T-helper 2 cell treated with Interferon-gamma antibody and Interleukin-4, amounts not matched to agents 100 ng/mL and 5 ng/mL, for 36 hours (primary cell): ENCODE measurements at places on chromosomes 13 and 19. TPM values are rescaled to one million over a fixed set of nuclear protein-coding genes. Genes with fewer than 3 reads are reported as not detected.

WDR88 gene
- not detected in 2 replicates for total RNA-seq

CACNG6 gene
- total RNA-seq: not detected in 2 replicates

FBL gene
- total RNA-seq: 375 and 397 TPM in 2 replicates

ZNF850 gene
- 5.6 and 5.9 TPM in 2 replicates for total RNA-seq

CD70 gene
- total RNA-seq: 30.1 and 32.8 TPM in 2 replicates

PRMT1 gene
- 173 and 187 TPM in 2 replicates for total RNA-seq

PRSS57 gene
- not detected in 2 replicates for total RNA-seq

IGSF23 gene
- not detected in 2 replicates for total RNA-seq

CPB2 gene
- total RNA-seq: not detected in 2 replicates

SPACA7 gene
- total RNA-seq: not detected in 2 replicates

ZNF574 gene
- 14.2 and 14.6 TPM in 2 replicates for total RNA-seq

TEAD2 gene
- not detected in 2 replicates for total RNA-seq

JUNB gene
- 101 and 105 TPM in 2 replicates for total RNA-seq

ZNF540 gene
- 0.41 and 0.64 TPM in 2 replicates for total RNA-seq

ZNF66 gene
- 12.1 and 14.0 TPM in 2 replicates for total RNA-seq

SBK2 gene
- not detected in 2 replicates for total RNA-seq

RFXAP gene
- total RNA-seq: 14.7 and 16.5 TPM in 2 replicates

GIPC3 gene
- 0.41 and 0.48 TPM in 2 replicates for total RNA-seq

RTBDN gene
- total RNA-seq: not detected in 2 replicates

LRRC8E gene
- total RNA-seq: not detected in 2 replicates

CAMSAP3 gene
- 0.11 and 0.16 TPM in 2 replicates for total RNA-seq

TNFSF13B gene
- total RNA-seq: 4.7 and 5.9 TPM in 2 replicates

SPACA4 gene
- total RNA-seq: not detected in 2 replicates

NLRP11 gene
- total RNA-seq: not detected in 2 replicates

SUGT1 gene
- 50.3 and 53.3 TPM in 2 replicates for total RNA-seq

GARIN5A gene
- 0.23 and 0.36 TPM in 2 replicates for total RNA-seq

RPS16 gene
- 2,392 and 2,430 TPM in 2 replicates for total RNA-seq

ZNF284 gene
- total RNA-seq: 1.4 and 2.0 TPM in 2 replicates

JUND gene
- total RNA-seq: 292 and 308 TPM in 2 replicates

LYPD5 gene
- total RNA-seq: 0.45 and 0.57 TPM in 2 replicates

PGLYRP1 gene
- not detected in 2 replicates for total RNA-seq

ZNF525 gene
- total RNA-seq: 14.1 and 15.1 TPM in 2 replicates

ATP7B gene
- total RNA-seq: 0.84 and 1.9 TPM in 2 replicates

DAPK3 gene
- total RNA-seq: 34.3 and 35.2 TPM in 2 replicates

NCR1 gene
- total RNA-seq: not detected in 2 replicates

LAIR1 gene
- 81.2 and 82.9 TPM in 2 replicates for total RNA-seq

PRTN3 gene
- not detected in 2 replicates for total RNA-seq

S1PR5 gene
- total RNA-seq: not detected in 2 replicates

LILRB1 gene
- total RNA-seq: 0.11 TPM in 1 of 2 replicates, not detected in the other

PPFIA3 gene
- total RNA-seq: 1.3 and 1.5 TPM in 2 replicates

C19orf81 gene
- total RNA-seq: 0.59 TPM in 1 of 2 replicates, not detected in the other
